ENCODE measurements at places on chromosomes 12 and 14.

GRCh38 chr14:94310248-94310647 is 12.9 kb downstream of the SERPINA6 start:
- no peak for DNase-seq

DNA sequence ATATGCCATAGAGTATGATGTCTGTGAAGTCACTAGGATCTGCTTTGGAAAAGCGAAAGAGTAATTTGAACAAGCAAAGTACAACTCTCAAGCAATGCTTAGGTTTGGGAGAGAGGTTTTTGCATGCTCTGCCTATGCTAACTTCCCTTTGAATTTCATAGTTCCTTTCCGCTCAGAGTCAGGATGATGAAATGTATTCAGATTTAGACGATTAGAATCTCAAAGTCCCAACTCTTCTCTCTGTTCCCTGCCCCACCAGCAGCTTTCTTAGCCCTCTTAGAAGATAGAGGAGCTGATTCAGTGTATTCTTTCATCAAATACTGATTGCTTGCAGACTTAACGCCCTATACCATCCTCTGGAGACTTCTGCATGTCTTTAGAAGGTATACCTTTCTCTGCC is 11.5 kb downstream of the RAB5B start:
- no peak for DNase-seq

GRCh38 chr12:17016116-17016864 is 410.3 kb upstream of the LMO3 start:
- DNase-seq, result no peak

GRCh38 chr14:26959972-26960660 is 362.3 kb upstream of the NOVA1 start:
- no peak for DNase-seq

DNA sequence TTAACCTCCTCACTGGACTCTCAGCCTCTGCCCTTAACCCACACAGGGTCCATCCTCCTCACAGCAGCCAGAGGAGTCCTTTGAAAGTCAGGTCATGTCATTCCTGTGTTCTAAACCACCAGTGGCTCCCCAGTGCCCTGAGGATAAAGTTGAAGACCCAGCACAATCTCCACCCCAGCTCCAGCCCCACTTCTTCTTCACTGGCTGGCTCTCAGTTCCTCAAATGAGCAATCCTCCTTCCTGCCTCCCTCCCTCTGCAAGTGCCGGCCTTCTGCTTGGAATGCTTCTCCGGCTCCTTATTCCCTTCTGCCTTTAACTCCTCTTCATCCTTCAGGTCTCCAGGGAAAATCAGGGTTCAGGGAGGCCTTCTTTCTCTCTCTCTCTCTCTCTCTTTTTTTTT is 32.0 kb upstream of the SPPL3 start:
- no peak for DNase-seq

DNA sequence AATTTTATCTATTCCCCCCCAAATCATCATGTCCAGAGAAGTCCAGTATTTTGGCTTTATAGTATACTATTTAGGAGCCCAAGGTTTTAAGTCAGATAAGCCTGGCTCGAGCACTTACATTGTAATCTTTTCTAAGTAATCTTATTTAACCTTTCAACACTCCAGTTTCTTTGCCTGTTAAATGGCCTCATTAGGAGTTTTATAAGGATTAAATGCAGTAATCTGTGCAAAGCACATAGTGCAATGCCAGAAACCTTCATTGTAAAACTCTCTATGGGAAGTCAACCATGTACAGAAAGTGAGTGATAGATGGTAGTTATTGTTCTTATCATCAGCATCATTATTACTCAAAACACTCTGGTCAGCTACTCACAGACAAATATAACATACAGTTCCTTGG is 1330.4 kb downstream of the SLC16A7 start:
- no peak for DNase-seq

DNA sequence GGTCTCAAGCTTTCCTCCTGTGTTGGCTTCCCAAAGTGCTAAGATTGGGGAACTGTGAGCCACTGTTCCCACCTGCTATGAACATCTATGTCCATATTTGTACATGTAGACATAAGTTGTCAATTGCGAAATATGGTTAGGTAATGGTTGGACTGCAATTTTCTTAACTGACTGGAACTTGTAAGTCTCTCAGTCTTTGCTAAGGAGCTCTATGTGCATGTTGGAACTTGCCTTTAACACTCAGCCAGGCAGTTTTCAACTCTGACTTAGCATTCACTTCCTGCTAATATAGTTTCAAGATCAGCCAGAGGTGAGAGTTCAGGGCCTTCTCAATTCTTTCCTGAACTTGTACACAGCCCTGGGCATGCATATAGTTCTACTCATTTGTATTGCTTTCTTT is 44.5 kb upstream of the EEA1 start:
- no peak for DNase-seq

DNA sequence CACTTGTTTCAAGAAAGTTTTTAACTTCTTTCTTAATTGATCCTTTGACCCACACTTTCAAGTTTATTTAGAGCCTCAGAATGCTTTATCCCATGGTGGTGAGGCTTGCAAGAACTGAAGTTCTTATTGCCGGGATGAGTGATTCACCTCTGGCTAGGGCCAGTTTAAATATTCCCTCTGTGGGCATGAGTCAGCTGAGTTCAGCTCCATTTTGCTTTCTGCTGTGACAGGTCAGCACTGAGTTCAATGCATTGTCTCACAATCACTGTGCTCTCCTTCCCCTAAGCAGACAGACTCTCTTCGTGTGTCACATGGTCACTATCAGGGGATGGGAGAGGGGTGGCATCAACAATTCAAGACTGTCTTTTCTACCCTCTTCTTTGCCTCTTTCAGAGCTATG is 514.6 kb upstream of the FBXO33 start:
- DNase-seq, result no peak

DNA sequence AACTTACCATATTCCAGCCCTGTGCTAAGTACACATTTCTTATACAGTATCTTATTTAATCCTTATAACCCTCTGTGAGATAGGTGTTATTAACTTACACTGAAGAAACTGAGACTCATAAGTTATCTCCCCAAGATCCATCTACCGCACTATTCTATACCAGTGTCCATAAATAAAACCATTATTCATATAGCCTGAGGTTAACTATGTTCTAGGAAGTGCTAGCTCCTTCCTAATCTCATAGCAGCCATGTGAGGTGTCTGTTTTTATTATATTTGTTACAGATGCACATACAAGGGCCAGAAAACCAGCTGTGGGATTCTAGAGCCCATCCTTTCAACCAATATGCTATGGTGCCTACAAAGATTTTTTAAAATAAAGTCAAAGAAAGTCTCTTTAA is 100.3 kb upstream of the RAP1B start:
- no peak for DNase-seq

- no peak for DNase-seq
Measured at GRCh38 chr12:84492351-84492883, 420.2 kb downstream of the SLC6A15 start.

DNA sequence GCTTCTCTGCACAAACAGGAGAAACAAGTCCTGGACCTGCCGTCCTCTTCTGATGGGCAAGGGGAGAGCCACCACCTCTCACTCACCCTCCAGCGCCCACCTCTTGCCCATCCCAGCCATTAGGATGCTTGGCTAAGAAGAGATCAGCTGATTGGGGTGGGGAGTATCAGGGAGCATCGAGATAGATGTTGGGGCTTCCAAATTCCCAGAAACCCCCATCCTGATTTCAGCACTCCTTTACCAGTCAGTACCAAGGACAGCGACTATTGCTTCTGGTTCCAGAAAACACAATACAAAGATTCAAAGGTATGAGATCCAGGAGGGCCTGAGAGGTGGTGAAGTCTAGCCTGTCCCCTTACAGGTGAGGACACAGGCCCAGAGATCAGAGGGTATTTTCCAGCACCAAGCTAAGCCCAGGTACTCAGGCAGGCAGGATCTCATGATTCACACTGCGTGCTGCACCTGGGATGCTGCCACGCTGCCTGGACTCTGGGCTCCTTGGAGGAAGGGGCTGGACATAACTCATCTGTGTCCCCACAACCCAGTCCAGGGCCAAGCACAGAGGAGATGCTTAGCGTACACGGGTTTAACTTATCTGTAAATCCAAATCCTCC is 76.6 kb downstream of the TUNAR start:
- DNase-seq, result no peak

GRCh38 chr14:105064001-105064400 is 1.2 kb downstream of the GPR132 start:
- DNase-seq, result no peak

- DNase-seq, result no peak
Measured at GRCh38 chr12:57430112-57430930, 522 bp downstream of the R3HDM2 start.

GRCh38 chr14:92456215-92457015 is 57.2 kb upstream of the RIN3 start:
- DNase-seq, result no peak

- peak; percentile 12 for DNase-seq
Measured at GRCh38 chr12:51951843-51952722, 584 bp downstream of the ACVR1B start.

DNA sequence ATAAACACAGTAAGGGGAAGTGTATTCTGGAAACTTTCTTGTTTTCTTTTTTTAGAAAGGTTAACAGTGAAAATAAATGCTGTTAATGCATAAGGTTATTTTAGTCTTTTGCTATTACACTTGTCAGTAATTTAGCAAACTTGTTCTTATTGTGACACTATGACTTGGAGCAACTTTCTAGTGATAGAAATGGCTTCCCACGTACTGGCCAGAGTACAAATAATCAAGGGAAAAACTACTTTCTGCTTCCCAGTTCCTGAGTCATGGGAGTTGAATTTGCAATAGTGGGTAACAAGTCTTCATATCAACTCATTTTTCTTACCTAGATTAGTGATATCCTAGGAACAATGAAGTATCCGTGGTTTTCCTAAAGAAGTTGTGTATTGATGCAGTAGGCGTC is 1072.3 kb downstream of the FLRT2 start:
- DNase-seq, result no peak

DNA sequence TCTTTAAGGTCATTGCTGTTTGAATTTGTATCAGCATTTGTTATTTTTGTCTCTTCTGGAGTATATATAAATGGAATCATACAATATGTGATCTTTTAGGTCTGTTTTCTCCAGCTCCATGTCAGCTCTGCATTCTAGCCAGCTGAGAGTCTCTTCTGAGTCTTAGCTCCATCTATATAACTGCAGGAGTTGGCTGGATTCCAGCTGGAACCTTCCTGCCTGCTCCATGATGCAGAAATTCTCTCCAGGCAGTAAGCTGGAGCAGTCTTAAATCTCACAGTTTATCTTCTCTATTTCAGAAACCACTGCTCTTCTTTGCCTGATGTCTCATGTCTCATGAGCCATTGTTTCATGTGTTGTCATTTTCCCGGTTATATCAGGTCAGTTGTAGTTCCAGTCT is 827.6 kb downstream of the NRXN3 start:
- DNase-seq, result no peak

- no peak for DNase-seq
Measured at GRCh38 chr12:108004319-108004718, 124.8 kb upstream of the WSCD2 start.

DNA sequence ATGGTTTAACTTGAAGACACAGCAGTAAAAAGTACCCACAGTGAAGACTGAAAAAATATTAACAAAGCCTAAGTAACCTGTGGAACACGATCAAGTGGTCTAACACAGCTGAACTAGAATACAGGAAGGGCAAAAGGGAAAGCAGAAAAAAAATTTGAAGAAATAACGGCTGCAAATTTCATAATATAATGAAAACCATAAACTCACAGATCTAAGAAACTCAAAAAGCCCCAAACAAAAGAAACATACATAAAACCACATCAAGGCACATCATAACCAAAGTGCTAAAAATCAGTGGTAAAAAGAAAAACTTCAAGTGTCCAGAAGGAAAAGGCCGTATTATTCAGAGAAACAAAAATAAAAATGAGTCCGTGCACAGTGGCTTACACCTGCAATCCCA is 30.9 kb downstream of the SPPL3 start:
- no peak for DNase-seq

DNA sequence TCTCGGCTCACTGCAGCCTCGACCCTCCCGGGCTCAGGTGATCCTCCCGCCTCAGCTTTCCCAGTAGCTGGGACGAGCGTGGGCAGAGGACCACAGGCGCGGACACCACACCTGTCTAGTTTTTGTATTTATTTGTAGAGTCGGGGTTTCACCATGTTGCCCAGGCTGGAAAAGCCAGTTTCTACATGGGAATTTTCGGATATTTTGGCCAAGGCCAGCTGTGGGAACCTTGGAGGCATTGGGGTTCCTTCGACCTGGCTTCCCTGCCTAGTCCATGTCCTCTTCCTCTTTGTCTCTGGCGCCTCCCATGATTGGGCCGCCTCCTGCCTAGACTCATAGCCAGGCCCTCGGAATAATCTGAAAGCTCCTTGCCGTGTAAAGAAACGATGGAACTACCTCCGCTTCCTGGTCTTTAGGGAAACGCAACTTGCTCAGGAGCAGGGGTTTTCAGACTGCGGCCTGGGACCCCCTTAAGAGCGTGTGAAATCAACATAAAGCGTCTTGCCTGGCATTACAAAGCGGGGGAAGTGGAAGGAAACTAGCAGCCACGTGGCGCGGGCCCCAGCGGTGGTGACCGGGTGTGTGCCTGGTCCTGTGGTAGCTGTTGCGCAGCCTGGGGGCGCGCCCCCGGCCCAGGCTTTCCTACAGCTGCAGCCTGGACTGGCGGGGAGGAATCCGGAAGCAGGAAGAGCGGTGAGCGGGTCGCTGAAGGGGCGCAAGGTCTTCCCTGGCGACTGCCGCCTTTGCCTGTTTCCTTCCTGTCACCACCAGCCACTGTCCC is 1.4 kb upstream of the HSP90AA1 start:
- DNase-seq, result peak; percentile 34

DNA sequence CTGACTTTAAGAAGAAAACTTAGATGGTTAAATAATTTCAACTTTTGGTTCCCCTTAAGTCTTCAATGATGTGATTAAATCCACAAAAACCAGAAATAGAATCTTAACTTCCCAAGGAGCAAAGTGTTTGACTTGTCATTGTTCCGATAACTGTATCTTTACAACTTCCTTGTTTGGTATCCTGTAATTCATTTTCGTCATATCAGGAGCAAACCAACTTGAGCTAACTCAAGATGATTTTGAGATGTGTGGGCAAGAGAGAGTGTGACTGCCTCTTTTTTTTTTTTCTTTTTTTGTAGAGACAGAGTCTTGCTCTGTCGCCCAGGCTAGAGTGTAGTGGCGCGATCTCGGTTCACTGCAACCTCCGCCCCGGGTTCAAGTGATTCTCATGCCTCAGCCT is 25.3 kb downstream of the DRAM1 start:
- DNase-seq, result no peak

DNA sequence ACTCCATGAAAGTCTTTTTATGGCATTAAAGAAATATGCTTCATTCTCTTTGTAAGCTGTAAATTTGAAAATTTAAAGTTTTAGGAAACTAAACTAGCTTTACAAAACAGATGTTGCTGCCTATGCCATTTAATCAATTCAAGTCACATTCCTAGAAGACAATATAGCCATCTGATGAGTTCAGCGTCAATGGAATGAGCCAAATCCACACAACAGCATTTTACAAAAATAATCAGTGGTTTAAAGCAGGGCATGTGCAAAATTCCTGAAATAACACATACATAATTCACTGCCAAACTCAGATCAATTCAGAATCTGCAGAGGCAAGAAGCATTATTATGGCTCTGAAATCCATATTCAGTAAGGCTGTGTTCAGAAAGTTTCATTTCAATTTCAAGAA is 75.6 kb downstream of the MED13L start:
- no peak for DNase-seq
